ENCODE measurements at places on chromosomes 1 and 21.
A peak's percentile ranks its signal among the peaks of the same experiment; 100 is the strongest.

GRCh38 chr1:224014330-224014649 is 99.6 kb upstream of the FBXO28 start:
- no peak for DNase-seq

GRCh38 chr1:40592107-40592803 is 60.8 kb downstream of the ZNF684 start:
- DNase-seq, result no peak

DNA sequence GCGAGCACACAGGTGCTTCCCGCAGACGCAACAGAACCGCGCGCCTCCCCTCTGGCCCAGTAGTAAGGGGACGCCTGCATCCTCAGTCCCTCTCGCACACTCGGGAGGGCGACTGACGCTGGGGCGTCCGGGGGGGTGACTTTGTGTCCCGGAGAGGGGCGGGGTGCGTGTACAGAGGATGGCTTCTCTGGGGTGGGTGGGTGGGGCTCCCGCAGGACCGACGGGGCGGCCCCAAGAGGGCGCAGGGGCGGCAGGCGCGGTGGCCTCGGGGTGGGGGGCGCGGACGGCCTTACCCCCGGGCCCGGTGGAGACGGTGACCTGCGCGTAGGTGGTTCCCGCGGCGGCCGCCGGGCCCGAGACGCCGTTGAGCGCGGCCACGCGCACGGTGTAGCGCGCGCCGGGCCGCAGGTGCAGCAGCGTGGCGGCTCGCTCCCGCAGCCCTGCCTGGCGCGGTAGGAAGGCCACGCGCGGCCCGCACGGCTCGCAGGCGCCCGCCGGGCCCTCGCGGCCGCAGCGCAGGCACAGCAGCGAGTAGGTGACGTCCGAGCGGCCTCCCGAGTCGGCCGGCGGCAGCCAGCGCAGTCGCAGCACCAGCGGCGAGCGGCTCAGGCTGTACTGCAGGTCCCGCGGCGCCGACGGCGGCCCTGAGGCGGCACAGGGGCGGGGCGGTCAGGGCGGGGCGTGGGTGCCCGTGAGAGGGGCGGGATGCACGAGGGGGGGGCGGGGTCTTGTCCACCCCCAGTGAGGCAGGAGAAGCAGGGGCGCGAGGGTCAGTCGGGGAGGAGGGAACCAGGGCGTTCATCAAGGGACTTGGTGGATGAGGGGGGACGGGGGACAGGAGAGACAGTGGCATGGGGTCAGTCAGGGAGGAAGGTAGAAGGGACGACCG is 12.1 kb downstream of the EPHA10 start:
- DNase-seq, result no peak

- peak; percentile 3 for DNase-seq
These were observed 96.5 kb downstream of the USP25 start for GRCh38 chr21:15826147-15826780.

DNA sequence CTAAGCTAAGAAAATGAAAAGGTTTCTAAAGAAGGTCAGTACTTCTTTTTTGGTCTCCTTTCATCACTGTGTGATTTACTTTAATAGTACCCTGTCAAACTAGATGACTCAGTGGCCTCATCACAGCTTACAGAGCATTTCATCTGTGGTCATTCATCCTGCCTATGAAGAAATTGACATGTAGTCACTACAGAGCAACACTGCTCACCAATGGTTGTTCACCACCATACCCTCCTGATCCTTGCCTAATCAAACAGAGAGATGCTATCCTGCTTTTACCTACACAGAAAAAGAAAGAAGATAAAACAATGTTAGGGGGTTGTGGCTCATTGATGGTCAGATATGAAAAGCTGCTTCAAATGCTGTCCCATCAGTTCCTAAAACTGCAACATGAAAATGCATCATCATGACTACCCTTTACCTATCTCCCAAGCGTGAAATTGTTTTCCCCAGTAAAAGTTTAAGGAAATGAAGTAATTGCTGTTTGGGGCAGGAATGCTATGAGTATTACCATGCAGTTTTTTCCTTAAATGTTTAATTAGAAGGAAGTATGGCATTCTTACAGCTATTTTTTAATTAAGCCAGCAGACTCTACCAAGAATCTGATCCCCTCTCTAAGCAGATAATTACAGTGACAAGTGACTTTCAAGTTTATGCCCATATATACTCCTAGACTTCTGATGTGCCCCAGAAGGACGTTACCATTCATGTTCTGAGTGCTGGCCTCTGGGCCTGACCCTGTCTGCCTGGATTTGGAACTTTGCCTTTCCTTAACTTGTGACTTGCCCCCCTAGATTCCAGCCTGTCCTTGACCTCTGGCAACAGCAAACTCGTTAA is 46.1 kb upstream of the FBXO28 start:
- no peak for DNase-seq

GRCh38 chr1:247552231-247552630 is 3.3 kb downstream of the GCSAML start:
- no peak for DNase-seq

DNA sequence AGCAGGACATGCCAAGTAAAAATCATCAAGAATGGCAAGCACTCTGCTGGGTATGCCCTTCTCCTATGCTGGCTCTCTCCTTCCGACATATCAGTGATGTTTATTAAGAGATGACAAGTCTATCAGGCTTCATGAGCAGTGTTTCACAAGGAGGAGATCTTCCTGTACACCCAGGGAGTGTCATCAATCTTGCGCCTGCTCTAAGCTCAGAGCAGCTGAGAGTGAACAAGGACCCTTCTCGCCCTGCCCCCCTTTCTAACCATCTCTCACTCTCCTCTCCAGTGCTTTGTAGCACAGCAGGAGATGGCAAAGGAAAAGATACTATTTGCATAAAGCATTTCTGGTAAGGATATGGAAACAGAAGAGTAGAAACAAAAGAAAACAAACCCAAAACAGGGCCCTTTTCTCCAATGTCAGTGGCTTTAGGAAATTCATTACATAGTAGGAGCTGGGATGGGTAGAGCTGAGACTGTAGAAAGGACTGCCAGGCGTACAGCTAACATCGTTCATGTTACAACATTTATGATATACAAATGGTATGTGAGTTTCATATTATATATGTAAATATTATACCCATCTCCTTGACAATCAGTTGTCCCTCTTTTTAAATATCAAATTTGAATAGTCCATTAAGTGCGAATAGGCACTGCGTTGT is 201.7 kb downstream of the NUF2 start:
- DNase-seq, result no peak

DNA sequence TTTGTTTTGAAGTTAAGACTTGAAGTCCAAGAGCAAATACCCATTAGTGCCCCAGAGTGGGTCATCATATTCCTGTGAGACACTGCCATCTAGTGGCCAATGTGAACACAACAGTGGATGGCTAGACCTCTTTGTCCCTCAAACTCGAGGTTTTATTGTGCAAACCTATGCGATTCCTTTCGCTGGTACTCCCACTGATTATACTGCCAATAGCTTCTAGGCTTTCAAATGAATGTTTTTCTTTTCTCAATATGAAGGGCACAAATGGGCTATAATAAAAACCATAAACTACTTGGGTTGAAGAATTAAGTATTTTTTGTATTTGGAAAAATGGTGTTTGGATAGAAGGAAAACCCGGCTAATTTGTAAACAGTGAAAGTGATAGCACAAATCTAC is 100.4 kb upstream of the ZNF281 start:
- peak; percentile 55 for DNase-seq

- DNase-seq, result no peak
These were observed 57.5 kb downstream of the KIAA0319L start for GRCh38 chr1:35499652-35500176.

DNA sequence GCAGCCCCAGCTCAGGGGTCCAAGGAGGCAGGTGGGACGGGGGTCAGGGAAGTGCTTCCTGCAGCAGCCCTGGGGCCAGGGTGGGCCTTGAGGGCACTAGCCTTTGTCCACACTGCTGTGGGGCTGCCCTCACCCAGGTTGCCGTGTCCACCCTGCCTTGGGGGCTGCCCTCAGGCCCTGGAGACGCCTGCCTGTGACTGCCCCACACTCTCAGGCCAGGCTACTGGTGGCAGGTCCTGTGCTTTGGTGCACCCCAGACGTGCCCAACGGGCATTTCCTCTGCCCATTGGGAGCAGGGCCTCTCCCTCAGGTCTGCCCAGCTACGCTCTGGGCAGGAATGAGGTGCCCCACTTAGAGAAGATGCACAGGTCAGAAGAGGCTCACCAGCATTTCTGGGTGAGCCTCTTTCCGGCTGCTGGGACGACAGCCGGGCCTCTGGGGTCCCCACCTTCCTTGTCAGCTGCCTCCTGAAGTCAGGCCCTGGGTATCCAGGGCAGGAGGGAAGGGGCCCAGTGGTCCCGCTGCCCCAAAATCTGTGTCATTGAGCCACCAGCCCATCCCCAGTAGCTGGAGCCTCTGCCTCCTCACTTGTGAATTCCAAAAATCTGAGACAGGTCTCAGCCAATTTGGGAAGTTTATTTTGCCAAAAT is 2.7 kb upstream of the MMEL1 start:
- DNase-seq, result no peak

DNA sequence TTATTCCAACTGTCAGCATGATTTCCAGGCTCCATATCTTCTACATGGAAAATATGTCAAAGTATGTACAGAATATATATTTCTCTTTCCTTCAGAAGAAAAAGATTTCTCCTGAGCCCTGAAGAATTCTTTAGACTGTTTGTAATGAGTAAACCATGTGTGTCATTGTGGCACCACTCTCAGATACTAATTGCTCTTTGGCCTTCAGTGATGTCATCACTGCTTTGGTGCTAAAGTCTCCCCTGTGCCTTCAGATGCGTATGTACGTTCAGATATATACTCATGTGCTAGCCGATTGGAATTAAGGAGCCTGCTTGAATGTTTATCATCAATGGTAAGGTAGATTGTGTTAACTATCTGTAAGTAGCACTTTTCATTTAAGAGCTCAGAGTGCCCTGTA is 20.6 kb upstream of the NBL1 start:
- no peak for DNase-seq

DNA sequence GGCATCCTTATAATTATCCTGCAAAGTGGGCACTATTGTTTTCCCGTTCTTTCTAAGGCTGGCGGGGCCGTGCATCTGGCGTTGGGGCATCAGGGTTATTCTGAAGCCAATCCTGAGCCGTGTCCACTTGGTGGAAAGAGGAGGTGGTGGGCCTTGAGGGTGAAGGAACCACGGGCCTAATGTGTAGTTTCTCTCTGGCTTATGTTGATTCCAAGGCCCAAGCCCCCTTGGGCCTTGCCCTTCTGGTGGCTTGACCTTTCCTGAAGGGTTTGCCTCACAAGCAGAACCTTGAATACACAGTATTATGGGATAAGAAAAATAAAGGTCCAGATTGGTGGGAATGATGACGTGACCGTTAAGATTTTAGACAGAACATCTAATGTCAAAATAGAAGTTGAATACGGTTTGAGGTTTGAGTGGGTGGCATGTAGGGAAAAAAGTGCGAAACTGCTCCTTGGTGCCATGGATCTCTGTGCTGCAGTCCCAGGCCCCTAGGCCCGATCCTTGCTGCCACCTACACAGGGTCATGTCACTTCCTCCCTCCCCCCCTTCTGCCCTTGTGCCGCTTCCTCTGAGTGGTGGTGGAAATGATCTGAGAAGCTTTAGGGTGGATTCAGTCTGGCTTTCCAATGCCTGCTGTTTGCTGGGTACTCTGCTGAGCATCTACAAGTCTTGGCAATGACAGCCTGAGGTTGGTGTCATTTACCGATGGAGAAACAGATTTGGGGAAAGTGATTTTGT is 90.5 kb downstream of the PRDM2 start:
- no peak for DNase-seq

GRCh38 chr1:154747740-154748404 is 122.2 kb downstream of the KCNN3 start:
- DNase-seq, result peak; percentile 13

- DNase-seq, result no peak
These were observed 20.9 kb upstream of the CCSAP start for GRCh38 chr1:229363723-229364122.

GRCh38 chr1:113861641-113862040 is 9.9 kb downstream of the PTPN22 start:
- DNase-seq, result no peak

DNA sequence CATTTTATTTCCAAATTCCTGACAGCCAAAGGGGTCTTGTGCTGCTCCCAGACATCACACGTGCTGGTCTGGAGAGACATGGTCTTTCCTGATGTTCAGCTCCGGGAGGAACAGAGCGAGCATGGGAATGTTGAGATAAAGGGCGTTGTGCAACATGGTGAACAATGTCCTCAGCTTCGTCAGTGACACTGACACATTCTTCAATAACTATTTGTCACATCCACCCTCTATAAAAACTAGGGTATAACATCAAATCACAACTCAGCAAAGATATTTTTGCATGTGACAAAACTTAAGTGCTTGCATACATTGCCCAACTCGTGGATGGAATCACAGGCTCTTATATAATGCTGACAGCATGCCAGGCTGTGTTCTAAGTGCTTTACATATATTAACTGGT is 42.4 kb upstream of the GRHL3 start:
- DNase-seq, result no peak

GRCh38 chr1:41122851-41123518 is 101.5 kb upstream of the SLFNL1 start:
- no peak for DNase-seq

DNA sequence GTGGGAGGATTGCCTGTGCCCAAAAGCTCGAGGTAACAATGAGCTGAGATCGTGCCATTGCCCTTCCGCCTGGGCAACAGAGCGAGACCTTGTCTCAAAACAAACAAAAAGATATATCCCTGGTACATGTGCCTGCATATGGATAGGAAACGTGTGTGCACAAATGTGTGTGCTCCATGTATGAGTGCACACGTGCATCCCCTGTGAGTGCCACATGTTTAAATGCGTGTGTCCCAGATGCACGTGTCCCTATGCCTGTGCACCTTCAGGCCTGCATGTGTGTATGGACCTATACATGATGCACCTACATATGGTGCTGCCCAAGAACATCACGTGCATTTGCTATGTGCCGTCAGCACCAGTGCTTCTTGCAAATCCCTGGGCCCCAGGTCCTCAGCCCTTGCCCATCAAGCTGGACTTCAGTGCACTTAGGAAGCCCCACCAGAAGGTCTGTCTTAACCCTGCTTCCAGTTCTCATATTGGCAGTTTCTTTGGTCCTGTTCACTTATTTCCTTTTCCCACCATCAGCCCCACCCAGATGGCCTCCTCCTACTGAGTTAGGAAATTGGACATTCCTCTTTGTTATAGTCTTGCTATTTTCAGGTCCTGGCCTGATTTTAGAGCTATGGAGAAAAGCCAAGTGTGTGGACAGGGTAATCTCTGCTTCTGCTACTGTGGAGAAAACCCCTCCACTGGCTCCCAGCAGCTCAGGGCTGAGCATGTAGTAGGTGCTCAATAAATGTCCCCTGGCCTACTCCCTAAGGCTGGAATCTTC is 15.4 kb downstream of the TIE1 start:
- no peak for DNase-seq

GRCh38 chr1:212928323-212929291 is 21.7 kb upstream of the VASH2 start:
- no peak for DNase-seq

- no peak for DNase-seq
These were observed 88.5 kb downstream of the CEP350 start for GRCh38 chr1:180042988-180043622.

DNA sequence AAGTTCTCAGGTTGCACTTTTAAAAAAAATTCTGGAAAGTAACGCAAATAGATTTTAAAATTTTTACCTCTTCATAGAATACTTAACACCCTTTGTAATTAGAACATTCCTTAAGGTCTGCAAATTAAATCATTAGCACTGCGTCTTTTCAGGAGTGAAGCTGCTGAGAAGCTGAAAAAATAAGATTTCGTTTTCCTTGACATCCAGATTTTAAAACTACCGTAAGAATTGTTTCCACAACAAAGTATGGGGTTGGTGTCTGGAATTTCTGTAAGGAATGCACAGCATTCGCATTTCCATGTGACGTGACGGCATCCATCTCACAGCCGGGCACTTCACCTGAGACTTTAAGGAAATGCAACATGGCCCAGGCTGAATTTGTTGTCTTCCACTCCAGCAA is 76.3 kb upstream of the COX20 start:
- DNase-seq, result no peak

Data from stimulated activated CD8-positive, alpha-beta memory T cell treated with anti-CD3 and anti-CD28 coated beads, Interleukin-12 subunit alpha, Interleukin-12 subunit beta, amount 100 ng/mL, for 1 hour (primary cell).